ENCODE measurements at places on chromosomes 2 and 18. TPM values are rescaled to one million over a fixed set of nuclear protein-coding genes. Genes with fewer than 3 reads are reported as not detected.

CAPN13 gene
- not detected for total RNA-seq

DNA sequence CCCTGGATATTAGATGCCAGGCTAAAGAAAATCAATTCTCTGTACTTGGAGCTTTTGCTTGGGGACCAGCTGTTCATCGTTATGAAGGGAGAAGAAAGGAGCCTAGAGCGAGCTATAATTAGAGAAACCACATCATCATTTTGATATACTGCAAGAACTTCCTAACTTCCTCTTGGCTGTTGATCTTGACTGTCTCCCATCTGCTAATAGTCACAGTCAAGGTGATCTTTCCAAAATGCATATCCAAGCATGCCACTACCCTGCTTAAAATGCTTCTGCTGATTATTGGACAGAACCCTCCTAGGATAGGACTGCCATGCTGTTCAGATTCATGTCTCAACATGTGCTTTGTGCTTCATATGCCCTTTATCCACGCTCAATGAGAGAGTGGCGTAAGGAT, 54.8 kb downstream of the RAPGEF4 start:
- DNase-seq = no peak

AQP12A gene
- not detected for total RNA-seq

DNA sequence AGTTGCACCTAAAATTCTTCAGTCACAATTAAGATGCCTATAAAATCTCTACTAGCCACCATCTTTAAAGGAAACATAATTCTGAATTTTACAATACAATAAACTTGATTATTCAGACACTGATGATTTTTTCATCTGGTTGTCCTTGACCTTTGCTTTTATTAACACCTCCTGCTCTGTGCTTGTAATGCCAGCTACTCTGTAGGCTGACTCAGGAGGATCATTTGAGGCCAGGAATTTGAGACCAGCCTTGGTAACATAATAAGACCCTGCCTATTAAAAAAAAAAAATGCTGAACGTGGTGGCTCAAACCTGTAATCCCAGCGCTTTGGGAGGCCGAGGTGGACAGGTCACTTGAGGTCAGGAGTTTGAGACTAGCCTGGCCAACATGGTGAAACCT, 38.3 kb downstream of the HAT1 start:
- DNase-seq = no peak

POLR1A gene
- 29.5 TPM for total RNA-seq

CRYGC gene
- not detected for total RNA-seq

SMAD2 gene
- total RNA-seq = 127 TPM

Data from activated naive CD8-positive, alpha-beta T cell treated with anti-CD3 and anti-CD28 coated beads, Interleukin-2, amount 10 ng/mL, durations not matched to agents 7 days and 5 days (primary cell).